Esophagus squamous epithelium (tissue), 5 donors: ENCODE measurements at places on chromosomes 12 and 14.

GRCh38 chr14:90053044-90053443 lies 8.8 kb upstream of the KCNK13 start:
- no peak for DNase-seq

- DNase-seq = no peak
These were observed 106.9 kb upstream of the TMEM233 start for GRCh38 chr12:119486599-119487154.

GRCh38 chr14:41355866-41356265 lies 250.8 kb upstream of the LRFN5 start:
- no peak for DNase-seq

DNA sequence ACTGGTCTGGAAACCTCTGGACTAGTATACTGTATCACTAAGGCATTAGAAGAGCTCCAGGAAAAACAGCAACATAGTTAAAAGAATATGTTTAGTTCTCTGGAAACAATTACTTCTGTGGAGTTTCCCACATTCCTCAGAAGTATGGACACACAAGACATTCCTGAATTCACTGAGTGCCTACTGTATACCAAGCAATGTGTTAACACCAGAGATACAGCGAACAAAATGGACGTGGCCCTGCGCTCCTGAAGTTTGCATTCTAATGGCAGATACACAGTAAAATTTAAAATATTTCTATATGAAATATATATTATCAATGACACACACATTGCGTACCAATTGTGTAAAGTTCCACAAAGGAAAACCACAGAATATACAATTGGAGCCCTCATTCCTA lies 1.1 kb downstream of the ANGEL1 start:
- DNase-seq = no peak

DNA sequence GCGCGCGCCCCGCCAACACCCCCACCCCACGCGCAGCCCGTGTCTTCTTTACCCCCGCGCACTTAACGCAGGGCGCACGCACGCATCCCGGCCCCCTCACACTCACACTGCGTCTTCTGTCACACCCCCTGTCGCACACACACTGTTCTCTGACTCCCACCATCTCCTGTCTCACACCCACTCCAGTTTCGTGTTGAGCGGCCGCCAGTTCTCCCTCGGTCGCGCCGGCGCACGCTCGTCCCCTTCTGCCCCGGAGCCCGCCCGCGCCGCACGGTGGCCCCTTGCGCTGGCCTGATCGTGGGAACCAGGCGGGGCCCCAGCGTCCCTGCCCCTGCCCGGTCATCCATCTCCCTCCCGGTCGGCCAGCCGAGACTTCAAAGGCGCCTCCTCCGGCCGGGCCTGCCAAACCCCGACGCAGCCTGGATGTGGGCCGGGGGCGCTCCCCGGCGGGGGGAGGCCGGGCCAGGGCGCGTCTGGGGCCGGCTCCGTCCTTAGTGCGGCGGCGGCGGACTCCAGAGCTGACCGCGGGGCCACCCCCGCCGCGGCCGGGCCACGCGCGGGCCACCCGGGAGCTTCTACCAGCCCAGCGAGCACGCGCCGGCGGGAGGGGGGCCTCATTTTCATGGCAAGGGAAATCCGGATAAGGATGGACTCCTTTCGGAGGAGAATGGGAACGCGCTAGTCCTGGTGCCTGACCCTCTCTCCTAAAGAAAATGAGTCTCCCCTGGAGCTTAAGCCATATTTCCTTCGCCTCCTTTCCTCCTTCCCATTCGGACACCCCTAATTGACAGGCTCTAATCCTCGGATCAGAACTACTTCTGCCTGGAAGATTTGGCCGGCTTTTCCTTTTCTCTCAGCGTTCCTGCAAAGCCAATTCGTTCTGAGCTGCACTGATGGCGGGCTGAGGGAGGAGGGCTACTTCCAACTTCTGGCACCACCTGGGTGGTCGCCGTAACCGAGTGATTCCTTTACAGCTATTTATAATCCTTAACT lies 82.0 kb upstream of the HMGA2 start:
- DNase-seq = no peak

DNA sequence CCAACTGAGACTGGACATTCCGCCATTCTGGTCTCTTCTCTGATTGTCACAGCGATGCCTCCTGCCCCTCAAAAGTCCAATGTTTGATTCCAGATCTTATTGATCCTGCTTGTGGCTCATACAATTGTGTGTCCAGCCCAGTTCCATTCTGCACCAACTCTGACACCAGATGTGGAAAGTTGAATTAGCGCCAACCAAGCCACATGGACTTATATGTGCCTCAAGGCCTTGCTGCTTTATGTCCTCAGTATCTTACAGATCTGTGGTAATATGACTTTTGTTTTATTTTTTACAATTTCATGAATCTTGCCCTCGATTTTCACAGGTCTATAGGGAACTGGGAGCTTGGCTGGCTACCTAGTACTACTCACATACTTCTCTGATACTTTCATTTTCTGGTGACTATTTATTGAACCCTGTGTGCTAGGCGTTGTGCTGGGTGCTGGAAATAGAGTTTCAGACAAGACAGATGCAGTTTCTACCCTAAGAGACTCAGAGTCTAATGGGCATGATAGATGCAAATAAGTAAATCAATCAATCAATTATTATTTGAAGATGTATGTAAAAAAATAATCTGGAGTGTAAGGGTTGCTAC lies 472.0 kb downstream of the TMTC2 start:
- DNase-seq = no peak

- no peak for DNase-seq
These were observed 756 bp downstream of the LGR5 start for GRCh38 chr12:71440345-71440762.

GRCh38 chr14:106845286-106846087 lies 1319.1 kb downstream of the TMEM121 start:
- DNase-seq = no peak

DNA sequence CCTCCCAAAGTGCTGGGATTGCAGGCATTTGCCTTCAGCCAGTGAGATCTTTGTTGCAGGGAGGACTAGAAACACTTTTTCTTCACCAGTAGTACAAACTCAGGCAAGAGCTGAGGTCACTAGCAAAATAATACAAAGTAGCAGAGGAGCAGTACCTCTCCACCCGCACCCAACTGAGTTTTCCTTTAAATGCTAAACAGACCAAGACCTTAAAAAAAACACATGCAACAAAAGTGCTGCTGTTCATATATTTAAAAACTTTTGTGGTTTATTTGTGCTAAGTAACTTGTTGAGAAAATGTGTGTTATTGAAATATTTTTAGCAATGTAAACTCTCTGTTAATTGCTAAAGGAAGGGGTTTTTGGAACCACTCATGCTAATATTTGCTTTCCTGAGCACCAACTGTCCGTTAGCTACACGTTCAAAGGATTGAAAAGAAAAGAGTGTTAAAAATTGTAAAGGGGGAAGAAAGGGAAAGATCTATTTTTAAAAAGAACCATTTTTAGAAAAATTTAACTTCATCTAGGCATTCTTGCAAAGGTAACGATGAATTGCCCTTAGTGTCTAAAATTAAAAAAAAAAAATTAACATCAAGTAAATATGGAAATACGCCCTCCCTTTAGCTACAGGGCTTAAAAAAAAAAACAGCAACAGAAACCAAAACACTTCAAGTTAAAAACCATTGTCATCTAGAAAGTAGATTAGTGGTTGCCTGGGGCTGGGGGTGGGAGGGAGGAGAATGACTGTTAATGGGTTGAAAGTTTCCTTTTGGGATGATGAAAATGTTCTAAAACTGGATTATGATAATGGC lies 114.0 kb upstream of the KRAS start:
- no peak for DNase-seq

GRCh38 chr14:23953464-23954278 lies at the start of gene DHRS4:
Gene DHRS4, plus strand, starts transcription at chr14:23953770. Its CDS starts 19 bp downstream, at chr14:23953789.
- no peak for DNase-seq

GRCh38 chr12:118436002-118436730 lies 59.8 kb downstream of the SUDS3 start:
- DNase-seq = no peak

DNA sequence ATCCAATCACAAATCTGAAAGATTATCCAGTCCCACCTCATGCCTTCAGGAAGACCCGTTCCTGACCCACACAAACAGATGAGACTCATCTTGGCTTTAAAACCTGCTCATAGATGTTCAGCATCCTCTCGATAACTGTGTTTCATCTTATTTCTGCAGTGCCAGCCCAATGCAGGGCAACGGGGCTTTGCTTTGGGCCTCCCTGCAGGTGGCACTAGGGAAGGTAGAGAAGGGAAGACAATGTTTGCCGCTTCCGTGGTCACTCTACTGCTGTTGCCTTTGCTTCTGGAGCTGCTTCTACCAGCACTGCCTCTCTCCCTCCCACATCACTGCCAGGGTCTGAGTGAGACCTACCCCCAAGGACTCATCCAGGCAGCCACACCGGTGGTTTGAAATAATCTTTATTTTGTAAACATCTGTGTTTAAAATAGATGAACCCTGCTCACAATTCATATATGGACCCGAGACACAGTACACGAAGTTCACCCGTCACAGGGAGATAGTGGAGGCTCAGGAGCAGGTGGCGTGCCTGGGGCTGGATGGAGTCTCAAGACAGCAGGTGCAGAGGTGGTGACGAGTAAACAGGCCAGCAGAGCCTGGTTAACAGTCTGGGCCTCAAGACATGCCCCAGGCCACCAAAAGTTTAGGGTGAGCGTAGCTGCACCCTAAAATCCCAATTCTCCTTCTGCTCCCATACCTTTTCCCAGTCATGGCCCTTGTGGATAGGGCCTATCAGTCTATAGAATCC lies 3.1 kb upstream of the GPX2 start:
- DNase-seq = no peak

DNA sequence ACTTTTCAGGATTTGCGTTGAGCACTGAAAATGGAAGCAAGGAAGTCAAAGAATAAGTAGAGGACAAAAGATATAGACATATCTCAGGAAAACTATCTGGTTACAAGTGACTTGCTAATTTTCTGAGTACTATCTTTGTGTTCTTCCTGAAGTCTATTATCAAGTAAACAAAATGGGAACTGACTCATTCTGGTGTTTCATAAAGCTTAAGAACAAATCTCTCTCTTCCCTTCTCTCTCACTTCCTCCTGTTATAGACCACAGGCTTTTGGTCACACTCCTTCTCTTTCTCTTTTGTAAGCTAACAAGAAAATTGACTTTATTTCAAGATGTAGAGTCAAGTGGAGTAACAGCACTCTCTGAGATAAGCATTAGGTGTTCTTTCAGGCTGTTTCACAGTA lies 406.6 kb upstream of the SYT1 start:
- no peak for DNase-seq

GRCh38 chr14:104724981-104725771 lies 1.1 kb downstream of the ADSS1 start:
- no peak for DNase-seq

DNA sequence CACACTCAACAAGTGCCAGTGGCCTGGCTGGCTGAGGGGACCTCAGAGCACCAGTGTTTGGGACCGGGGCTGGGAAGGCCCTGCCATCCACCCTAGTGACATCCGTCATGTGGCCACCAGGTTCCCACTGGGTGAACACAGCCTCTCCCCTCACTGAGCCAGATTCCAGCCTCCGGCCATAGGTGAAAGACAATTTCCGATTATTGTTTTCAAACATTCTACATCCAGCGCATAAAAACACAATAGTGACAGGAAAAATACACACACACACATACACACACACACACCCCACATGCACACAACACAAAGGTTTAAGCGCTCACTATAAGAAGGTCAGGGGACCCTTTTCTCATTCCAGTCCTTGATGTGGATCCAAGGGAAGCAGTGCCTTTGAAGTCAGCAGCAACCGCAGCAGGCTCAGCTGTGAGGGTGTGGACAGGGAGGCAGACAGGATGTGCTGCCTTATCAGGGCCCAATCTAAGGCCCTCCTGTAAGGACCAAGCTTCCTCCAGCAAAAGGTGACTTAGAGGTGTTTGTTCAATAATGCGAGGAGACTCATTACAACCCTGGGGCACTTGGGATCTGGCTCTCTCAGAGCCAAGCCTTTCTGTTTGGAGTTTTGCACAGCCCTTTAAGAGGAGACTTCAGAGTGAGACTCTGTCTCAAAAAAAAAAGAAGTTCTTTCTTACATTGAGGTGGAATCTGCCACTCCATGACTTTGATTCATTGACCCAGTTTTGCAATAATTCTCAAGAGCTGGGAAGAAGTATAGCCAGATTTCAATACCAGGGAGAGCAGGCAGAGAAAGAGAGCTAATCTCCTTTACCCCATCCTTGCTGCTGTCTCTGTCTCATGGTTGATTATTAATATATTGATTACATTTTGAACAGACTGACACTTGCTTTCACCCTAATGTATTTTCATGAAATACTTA lies 227.8 kb downstream of the ZFP36L1 start:
- no peak for DNase-seq

- DNase-seq = no peak
These were observed 328 bp downstream of the CMTM5 start for GRCh38 chr14:23377198-23377550.

DNA sequence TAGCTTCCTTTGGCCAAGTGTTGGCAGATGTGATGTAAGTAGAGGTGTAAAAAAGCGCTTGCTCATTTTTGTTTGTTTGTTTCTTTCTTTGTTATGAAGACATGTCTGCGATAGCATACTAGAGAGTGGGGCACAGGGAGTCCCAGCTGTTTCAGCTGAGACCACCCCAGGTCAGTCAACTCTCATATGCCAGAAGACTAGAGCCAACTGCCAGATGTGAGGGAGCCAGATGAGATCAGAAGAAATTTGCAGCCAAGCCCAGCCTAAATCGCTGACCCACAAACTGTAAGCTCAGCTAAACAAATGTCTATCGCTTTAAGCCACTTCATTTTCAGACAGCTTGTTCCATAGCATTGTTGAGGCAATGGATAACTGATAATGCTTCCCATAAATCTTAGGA lies 397.1 kb downstream of the APAF1 start:
- no peak for DNase-seq

DNA sequence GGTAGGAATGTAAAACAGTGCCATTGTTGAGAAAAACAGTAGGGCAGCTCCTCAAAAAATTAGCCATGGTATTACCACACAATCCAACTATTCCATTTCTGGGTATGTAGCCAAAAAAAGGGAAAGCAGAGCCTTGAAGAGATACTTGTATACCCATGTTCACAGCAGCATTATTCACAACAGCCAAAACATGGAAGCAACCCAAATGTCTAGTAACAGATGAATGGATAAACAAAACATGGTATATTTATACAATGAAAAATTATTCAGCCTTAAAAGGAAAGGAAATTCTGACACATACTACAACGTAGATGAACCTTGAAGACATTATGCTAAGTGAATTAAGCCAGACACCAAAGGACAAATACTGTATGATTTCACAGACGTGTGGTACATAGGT lies 67.6 kb upstream of the GNG2 start:
- DNase-seq = no peak

GRCh38 chr12:12070674-12071656 lies at the start of gene BCL2L14:
Gene BCL2L14, plus strand, starts transcription at chr12:12070939. Its CDS starts 8,367 bp downstream, at chr12:12079306.
- no peak for DNase-seq

GRCh38 chr12:76117067-76117691 lies 32.7 kb upstream of the NAP1L1 start:
- DNase-seq = no peak

DNA sequence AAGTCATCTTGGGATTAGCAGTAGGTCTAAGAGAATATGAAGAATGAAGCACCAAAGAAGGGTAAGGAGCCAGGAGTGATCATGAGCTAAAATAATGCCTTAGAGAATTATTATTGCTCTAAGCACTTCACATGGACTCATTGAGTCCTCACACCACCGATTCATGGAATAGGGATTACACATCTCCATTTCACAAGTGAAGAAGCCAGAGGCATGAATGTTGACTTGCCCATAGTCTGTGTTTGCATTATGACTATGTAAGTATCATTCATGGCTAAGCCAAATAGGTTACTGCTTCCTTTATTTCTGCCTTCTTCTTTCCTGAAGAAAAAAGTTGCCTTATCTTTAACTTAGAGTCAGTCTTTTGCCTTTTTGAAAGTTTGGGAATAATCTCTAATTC lies 99.3 kb upstream of the NEDD1 start:
- no peak for DNase-seq
